IMR-90 (cell line): ENCODE measurements at places on chromosomes 7 and 10.
A peak's percentile ranks its signal among the peaks of the same experiment; 100 is the strongest.

DNA sequence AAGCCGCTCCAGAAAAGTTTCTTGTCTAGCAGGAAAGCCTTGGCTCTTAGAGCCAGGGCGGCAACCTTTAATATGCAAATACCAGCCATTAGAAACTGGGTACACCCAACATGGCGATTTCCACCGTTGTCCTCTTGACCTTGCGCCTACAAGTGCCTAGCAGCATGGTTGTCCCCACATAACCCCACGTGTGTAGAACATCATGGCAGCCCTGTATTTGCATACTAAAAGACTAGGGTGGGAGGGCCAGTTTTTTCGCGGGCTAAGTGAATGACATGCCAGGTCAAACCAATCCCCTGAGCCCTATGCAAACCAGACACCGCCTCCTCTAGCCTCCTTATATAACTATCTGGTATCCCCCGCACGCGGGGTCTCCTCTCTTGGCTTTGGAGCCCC is 58.4 kb upstream of the FZD8 start:
- DNase-seq: no peak

DNA sequence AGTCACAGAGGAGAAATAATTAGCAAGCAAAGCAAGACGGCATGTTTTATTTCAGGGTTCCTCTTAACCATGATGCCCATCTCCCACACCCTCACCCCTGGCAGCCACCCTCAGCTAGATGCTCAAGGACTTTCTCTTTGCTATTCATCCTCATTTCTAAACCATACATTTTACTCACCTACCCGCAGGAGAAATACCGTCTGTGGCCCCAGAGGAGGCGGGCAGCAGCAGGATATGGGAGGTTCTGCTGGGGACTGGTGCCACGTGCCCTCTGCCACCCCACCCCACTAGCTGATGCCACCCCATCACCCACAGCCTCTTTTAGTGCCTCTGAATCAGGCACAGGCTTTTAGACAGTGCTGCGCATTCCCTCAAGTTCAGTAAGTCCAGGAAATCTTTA is 168.7 kb upstream of the ITGB1 start:
- no peak for DNase-seq

DNA sequence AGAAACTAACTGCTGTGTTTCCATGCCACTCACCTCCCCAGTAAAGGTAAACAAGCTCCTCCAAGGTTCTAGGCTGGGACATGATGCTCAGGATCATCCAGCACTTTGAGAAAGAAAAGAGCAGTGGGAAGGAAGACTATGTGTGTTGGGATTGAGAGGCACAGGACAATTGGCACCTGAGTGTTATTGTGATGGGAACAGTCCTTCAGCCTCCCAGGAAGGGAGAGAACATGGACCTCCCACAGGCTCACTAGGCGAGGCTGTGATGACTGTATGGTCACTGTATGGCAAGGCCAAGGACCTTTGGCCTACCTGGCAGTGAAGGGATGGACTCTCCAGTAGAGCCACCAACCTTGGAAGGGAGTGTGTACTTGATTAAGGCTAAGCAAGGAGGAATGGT is 123.2 kb upstream of the UNC5B start:
- no peak for DNase-seq

DNA sequence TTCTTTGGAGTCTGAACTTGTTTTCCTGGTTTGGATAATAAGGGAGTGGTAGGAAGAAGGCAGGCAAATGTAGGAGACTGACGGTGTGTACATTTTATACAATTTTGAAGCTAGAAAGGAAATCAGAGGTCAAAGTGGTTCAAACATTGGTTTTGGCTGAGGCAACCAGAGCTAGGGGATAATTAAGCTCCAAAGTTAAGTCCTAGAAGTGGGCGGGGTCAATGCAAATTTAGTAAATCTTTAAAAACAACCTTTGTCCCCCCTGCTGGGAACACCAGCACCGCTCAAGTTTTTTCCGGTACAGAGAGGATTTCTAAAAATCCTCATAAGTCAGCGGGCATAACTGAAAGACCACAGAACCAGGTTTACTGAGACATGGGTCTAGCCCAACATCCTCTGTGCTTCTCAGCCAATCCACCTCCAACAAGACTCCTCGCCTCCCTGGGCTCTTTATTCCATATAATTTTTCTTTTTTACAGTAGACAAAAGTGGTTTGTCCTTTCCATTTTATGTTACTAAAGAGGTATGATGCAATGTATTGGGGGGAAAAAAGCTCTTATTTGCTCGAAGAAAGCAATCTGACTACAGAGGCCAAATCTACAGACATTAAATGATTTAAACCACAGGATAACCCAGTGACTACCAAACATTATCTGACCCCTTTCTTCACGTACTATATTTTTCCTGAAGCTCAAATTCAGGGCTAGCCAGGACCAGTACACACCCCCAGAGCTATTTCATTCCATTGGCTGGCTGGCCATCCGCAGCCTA is 1.6 kb downstream of the GLUD1 start:
- DNase-seq: peak; percentile 28

DNA sequence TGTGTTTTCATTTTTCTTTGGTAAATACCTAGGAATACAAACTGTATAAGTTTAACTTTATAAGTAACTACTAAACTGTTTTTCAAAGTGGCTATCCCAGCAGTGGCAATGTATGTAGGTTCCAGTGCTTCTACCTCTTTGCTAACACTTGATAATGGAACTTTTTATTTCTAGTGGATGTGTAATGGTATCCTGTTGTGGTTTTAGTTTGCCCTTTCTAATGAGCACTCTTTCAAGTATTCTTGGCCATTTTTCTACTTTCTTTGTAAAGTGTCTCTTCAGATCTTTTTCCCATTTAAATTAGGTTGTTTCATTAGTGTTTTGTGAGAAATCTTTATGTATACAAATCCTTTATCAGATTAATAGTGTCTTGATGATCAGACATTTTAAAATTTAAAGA is 4.6 kb downstream of the KIF20B start:
- DNase-seq: peak; percentile 28

- no peak for DNase-seq
Observed at GRCh38 chr10:58593008-58593407, 80.3 kb downstream of the BICC1 start.

DNA sequence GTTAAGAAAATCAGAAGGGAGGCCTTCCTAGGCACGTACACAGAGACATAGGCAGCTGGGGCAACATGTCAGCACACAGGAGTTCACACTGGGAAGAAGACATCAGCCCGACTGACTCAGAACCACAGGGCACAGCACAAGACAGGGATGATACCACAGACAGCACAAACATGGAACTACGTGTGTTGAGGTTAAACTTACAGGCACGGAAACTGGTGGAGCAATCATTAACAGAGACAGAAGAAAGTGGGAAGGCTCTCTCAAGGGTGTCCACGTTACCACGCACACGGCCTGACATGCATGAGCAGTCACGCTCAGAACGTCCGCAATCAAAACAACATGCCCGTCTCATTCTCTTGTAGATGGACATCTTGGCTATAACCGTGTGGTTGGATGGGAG is 636.4 kb downstream of the KCNMA1 start:
- no peak for DNase-seq

DNA sequence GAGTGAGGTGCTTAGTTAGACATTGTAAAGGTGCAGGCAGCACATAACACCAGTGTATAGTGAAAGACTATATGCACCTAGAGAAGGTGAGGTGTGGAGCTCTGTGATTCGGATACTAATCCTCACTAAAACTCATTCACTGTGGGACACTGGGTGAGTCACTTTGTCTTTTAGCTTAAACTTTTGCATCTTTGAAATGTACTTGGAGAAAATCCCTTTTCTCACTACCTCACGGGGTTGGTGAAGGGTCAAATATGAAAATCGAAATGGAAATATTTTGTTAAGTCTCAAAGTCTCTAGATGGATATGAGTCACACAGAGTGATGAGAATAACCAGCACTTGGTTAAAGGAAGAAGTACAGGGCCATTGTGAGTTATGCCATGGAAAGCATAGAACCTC is 38.0 kb downstream of the MDFIC start:
- DNase-seq: peak; percentile 52

- DNase-seq: no peak
Observed at GRCh38 chr10:46248651-46249146, 38.1 kb upstream of the ANTXRL start.

DNA sequence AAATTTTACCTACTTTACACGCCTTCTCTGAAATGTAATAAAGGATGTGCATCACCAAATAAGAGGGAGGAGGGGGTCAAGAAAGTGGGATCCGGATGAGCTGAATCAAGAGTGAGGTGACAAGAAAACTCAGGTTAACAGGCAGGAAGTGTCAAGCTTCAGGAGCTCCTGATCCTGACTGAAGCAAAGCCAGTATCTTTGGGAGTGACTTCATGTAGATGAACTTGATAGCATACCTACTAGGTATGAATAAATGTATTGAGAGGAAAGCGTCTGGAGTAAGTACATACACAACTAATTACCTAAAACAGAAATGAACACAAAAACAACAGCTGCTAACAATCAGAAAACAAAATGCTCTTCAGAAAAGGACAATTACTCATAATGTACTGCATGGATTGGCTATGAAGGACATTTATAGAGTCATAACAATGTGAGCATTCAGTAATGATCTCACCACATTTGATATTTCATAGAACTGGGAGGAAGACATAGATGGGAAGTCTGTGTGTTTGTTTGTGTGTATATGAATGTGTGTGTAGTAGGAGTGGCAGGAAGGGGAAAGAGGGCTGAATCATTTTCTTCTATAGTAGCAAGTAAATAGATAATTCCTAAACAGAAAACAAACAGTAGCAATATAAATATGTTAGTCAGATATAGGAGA is 29.4 kb downstream of the PRKG1 start:
- peak; percentile 42 for DNase-seq

DNA sequence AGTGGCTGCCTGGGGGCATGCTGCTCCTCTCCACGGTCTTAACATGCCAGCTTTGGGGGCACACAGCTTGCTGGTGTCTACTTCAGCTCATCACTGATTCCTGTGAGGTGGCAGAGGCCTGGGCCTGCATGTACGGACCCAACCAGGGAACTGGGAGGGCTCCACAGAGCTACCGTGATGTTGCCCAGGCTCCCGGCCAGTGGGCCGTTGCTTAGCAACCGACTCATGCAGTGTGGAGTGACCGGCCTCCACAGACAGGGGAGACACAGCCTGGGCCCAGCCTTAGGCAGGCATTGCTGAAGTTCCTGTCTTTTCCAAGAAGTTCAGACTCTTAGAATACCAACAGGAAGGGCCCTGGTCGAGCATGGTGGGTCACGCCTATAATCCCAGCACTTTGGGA is 25.8 kb upstream of the SH2B2 start:
- peak; percentile 68 for DNase-seq

GRCh38 chr7:111012799-111013675 is 77.9 kb upstream of the LRRN3 start:
- DNase-seq: no peak

DNA sequence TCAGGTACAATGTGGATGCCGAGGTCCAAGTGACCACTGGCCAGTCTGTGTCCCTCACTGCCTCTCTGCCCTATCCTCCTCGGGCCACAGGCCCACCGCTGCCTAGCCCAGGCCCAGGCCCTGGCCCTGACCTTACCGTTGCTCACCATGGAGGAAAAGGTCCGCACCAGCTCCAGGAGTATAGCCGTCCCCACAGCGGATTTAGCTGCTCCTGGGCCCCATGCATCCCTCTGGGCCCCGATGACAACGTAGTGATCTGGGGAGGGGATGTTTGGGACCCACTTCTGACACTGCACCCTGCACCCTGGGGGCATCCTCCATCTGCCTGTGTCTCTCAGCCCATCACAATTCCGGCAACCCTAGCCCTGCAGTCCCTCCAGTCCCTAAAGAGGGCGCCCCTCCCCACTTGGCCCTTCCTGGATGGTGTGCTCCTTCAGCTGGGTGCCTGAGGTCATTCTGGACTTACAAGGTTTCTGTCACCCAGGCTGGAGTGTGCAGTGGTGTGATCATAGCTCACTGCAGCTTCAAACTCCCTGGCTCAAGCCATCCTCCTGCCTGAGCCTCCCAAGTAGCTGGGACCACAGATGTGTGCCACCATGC is 12.1 kb downstream of the TFR2 start:
- DNase-seq: no peak

GRCh38 chr7:12728192-12728538 is 40.7 kb downstream of the ARL4A start:
- DNase-seq: no peak

- peak; percentile 11 for DNase-seq
Observed at GRCh38 chr7:44201813-44202212, 1.0 kb downstream of the YKT6 start.

DNA sequence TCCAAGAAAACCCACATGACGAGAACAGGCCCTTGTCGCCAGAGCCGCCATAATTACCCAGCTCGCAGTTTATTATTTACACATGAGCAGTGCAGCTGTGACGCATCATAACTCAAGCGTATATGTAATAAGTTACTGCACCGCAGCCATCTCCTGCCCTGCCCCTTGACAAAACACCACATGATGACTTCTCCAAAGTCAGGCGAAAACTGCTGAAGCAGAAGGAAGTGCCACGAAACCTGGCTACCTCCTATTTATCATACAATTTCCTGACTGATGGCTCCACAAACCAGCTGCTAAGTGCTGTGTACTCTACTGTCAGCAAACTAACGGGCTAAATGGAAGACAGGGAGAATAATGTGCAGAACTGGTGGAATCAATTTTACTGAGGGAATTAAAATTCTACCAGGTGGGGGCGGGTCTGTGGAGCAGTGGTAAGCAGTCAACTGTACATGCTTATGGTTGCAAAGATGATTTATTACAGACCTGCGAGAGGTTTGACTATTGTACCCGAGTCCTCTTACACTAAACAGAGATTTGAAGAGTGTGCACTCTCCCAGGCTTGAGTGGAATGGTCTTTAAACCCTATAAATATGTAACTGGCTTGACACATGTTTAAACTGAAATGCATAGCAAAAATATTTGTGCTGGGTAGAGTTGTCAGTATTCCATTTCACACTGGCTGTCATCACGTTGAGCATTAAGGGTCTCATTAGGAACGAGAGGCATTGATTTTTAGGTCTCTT is 156.0 kb downstream of the GLI3 start:
- DNase-seq: peak; percentile 62

DNA sequence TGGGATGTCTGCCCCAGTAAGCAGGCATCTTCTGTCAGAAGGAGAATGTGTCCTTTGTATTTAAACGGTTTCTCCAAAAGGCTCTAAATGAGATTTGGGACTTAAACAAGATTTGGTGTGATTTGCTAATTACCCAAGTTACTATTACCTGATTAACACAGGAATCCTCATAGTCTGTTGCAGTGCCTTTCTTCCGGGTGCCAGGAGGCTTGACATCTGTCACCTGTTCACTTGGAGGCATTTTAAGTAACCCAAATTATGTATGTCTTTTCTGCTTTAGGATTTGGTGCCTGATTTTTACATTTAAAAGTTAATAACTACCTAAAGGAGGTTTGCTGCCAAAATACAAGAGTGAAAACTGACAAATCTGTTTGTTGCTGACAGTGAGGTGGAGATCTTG is 587.9 kb upstream of the GALNT17 start:
- DNase-seq: no peak

DNA sequence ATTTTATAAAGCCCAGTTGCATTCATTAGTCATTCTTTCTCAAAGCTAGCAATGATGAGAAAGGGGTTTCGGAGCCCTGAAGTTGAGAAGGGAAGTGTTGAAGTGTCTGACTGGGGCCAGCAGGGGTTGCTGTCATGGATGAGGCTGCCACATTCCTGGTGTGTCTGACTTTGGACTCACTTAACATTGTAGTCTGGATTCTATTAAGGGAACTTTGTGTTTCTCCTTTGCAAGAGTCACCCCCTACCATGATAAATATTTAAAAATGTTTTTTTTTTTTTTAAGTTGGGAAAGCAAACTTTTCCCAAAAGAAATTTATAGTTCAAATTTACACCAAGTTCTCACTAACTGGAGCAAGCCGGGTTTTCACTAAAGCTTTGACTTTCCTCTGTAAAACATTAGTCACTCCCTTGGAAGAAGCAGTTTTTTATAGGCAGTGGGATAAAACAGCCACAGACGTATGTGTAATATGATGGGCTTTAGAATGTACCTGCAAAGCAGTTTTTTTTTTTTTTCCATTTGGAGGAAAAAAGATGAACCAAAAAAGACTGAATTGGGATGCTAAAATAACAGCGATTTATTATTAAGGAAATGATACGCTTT is 243.6 kb downstream of the TWIST1 start:
- DNase-seq: peak; percentile 41
